ENCODE measurements at places on chromosomes 1 and 21.

DNA sequence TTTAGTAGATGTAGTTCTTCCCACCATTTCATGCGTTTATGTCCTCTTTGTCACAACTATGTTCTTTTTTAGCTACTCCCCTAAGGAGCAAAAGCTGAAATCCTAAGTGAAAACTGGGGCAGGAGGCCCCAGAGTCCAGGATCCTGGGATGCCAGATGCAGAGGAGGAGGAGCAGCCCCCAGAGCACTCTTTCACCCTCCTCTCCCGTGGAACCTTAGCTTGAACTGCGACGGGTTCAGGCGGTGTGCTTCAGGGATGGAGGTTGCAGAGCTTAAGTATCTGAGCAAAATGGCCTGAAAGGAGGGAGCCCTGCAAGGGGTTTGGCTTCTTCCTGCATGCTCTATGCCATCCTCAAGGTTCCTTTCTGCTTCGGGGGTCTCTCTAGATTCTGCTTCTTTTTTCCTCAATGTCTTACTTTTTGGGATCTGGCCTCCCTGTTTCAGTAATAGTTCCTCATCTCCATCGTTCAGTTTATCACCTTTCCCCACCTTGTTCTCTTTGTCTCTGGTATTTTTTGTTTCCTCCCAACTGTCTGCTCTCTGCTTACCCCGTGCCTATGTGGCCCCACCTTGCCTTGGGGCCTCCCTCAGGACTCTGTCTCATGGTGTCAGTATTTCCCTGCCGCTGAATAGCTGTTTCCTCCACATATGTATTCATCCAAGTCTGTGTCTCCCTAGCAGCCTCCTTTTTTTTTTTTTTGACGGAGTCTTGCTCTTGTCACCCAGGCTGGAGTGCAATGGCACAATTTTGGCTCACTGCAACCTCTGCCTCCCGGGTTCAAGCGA lies 2.7 kb upstream of the NHLH1 start:
- no peak for DNase-seq

DNA sequence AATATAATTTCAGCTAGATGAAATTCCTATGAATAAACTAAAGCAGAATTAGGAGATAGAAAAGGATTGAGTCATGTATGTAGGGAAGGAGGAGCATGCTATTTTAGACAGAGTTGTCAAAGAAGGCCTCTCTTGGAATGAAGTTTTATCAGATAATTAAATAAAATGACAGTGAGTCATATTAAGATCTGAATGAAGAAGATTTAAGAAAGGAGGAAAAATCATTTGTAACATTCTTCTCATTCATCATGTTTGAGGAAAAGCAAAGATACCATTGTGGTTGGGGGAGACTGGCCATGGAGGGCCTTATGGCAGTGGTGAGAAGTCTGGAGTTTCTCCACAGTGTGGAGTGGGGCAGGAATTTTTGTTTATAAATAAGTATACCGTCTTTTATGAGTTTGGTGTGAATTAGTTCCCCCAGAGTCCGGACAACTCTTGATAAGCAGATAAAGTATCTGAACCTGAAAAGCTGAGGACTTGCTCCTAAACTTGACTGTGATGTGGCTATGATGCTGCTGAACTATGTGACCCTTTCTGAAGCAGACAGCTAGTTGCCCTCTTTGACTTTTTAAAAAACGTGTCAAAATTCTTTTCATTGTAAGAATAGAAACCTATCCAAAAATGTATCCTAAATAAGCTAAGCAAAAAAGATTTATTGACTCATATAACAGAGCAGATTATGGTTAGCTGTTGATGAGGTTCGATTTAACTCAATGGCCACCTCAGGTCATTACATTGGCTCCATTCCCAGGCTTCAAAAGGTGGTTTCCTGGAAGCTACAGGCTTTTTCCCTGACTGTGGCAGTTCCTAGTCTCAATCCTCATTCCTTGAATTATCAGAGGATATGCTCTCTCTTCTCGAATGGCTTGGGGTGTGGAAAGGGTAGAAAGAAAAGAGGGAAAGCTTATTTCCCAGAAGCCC lies 90.8 kb downstream of the LHX9 start:
- no peak for DNase-seq

DNA sequence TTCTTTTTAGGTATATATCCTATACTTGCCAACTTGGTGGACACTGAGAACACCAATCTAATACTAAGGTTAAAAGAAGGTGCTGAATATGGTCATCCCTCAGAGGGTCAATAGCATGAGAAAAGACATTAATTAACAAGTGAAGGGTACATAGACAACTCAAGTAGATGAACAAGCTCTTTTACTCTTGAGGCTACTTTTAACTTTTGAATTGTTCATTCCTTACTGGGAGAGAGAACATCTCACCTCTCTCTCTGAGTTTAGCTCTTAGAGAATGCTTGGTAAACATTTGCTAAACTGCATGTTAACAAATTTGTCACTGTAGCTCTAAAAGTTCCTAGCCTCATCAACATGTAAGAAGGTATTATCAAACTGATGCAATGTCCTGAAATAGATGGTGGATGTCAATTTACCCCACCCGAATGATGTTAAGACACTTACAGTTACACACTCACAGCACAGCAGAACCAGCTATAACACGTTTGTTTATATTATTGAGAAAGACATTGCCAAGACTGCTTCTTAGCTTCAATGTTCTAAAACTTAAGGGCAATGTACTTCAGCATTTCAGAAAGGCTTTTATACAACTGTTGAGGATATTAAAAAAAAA lies 35.9 kb downstream of the HEATR1 start:
- DNase-seq, result no peak

GRCh38 chr1:235187316-235187715 lies 26.3 kb upstream of the RBM34 start:
- no peak for DNase-seq

DNA sequence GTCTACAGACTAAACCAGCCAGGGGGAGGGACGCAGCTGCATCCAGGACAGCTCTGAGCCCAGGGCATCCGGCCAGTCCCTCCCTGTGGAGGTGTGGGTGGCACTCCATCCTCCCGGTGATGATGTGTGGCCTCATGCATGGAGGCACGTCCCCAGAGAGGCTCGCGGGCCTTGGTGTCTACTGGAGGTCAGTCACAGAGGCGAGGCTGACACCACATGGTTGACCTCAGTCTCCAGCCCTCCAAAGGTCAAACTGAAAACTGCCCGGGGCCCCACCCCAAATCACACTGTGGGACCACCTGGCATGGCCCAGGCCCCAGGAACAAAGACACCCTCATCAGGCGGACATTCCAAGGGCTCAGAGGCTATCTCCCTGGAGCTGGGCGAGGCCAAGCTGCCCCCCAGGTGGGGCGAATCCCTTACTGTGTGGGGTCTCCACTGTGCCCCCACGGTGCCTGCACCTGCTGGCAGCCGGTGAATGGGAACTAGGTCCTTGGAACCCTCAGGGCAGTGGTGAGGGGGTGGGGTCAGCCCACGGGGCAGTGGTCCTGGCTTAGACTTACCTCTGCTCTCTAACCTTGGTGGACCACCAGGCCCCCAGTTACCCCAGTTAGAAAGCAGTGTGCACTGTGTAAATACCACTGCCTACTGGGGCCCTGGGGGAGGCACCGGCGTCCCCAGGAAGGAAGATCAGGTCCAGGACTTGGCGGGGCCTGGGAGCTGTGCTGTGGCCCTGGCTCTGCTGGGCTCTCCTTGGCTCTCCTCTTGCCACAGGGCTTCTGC lies 49.1 kb downstream of the TRPM2 start:
- DNase-seq, result no peak

DNA sequence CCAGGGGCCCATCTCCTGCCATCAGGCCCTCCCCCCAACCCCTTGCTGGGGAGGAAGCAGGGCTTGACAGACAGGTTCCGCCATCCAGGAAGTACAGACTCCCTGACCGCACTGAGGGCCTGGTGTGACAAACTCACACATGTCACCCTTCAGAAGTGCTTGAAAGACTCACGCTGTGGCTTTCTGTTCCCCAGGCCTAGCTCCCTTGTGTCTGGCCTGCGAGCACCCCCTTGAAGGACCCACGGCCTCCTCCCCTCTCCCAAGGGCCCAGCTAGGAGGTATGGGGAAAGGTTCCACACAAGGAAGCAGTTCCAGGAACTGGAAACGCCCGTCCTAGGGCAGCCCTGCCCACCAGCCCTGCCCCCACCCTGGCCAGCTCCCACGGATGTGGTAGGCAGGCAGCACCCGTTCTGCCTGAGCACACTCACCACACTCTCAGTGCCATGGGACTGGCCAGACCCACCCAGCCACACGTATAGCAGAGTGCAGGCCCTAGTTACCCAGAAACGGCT lies 26.7 kb downstream of the SLC2A1 start:
- DNase-seq, result peak; percentile 24

DNA sequence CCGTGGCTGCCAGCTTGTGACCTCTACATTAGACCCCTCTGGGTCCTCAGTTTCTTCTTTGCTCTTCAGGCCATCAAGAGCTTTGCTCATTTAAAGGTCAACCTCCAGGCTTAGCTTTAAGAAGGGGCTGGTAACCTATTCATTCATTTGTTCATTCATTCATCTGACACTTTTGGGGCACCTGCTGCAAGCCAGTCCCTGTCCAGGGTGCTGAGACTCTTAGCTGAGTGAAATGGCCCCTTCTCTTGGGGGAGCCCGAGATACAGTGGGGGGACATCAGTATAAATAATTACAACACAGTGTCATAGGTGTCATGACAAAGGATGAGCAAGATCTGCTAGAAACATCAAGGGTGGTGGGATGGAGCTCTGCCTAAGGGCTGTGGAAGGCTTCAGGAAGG lies 10.5 kb upstream of the TTC4 start:
- no peak for DNase-seq

- DNase-seq, result no peak
Measured at GRCh38 chr1:89262643-89263042, 10.0 kb downstream of the GBP5 start.

- no peak for DNase-seq
Measured at GRCh38 chr1:228555074-228555994, 68.2 kb downstream of the RNF187 start.

GRCh38 chr1:109978761-109979488 lies 5.6 kb upstream of the AHCYL1 start:
- DNase-seq, result no peak

- peak; percentile 96 for DNase-seq
Measured at GRCh38 chr1:23528250-23528978, 2.6 kb downstream of the E2F2 start.

- no peak for DNase-seq
Measured at GRCh38 chr1:77468257-77468948, 186.6 kb downstream of the AK5 start.

DNA sequence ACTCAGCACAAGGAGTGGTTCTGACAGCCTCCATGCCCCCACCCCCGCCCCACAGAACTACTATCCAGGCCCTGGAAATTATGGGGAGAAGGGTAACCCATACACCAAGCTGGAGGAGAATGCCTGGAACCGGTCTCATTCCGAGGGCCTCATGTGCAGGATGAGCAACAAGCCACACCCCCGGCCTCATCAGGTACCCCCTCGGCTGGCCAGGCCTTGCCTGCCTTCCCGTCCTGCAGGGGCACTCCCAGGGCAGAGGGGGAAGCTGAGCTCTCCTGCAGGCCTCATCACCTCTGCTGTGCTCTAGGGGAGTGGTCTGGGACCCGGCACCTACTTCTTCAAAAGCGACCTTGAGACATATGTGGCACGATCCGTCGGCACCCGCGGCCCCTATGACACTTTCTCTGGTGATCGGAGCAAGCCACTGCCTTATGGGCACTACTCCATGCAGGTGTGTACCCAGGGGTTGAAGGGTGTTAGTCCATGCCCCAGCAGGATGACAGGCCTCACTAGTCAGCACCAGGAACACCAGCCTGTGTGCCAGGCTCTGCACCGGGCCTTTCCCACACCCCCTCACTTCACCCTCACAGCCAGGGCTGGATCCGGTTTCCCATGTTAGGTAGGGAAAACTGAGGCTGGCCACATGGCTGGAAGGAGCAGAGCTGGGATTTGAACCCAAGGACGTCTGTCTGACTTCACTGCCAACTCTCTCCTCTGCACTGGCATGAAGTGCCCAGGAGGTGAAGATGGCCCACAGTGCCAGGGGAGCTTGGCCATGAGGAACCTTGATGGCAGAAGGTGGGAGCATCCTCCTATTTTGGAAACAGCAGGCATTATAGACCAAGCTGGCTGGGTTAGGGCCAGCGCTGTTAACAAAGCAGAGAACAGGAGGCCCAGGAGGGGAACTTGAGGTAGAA lies 10.9 kb upstream of the TTC22 start:
- DNase-seq, result no peak

DNA sequence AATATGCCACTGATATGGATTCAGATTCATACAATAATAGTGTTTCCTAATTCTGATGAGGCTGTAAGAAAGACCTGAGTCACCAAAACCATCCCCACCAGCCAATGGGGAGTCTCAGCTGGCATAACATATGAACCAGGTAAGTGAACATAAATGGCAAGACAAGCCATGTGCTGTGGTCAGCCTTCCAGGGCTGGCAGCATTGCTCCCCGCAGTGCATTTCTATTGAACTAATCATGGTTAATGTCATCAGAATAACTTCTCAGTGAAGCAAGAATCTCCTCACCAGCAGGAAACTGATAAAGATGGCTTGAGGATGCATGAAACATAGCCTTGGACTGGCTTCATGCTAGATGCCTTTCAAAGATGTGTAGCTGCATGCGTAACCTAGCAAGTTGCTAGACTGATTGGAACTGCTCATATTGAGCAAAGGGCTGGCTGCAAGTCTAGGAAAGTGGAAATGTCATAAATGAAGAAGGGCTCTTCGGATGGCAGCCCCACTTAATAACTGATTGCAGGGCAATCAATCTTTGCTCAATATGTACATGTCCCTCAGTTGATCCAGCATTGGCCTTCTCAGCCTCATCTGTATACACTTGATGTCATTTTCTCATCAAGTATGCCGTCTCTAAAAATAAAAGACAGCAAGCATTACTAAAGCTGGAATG lies 88.0 kb downstream of the NTNG1 start:
- DNase-seq, result no peak

- DNase-seq, result no peak
Measured at GRCh38 chr1:58932859-58933598, 149.2 kb upstream of the JUN start.

DNA sequence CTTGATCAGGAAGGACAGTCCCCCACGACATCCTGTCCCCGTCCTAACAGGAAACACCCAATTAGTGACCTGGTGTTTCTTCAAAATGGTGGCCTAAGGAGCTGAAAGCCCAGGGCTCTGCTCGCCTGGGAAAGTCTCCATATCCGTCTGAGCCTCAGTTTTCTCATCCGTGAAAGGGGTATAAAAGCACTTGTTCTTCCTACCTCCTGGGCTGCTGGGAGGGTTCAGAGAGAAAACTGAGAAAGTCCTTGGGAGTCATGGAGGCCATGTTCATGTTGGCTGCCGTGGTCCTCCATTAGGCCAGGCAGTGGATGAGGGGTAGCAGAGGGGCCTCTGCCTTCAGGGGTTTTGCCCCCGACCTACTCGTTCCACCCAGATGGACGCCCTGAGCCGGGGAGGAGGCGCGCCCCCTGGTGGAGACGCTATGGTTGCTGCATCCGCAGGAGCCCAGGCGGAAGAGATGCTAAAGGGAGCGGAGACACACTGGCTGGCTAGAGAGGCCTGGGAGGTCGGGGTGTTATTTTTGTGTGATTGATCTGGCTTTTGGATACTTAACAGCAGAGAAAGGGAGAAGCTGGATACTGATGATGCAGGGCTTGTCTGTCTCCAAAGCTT lies 113.5 kb downstream of the PRDM2 start:
- no peak for DNase-seq

DNA sequence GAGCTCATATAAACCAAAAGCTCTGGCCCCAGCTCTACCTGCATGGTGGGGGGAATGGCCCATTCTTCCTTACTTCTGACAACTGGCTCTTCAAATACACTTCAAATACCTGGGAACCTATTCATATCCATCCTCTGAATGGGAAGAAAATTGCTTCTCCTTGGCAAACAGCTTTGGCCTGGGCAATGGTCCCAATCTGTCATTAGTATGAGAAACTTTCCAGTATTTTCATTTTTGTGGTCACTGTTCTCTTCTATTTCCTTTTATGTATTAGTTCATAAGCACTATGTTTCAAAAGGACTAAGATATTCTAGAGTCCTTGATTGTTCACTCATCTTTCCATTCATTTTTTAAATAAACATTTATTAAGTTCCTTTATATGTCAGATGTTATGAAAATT lies 5.2 kb upstream of the HSD3B2 start:
- DNase-seq, result no peak

Measured in MM.1S (cell line).